ENCODE measurements at places on chromosomes 3 and 15.

- no peak for DNase-seq
These were observed 8.2 kb upstream of the NEDD4 start for GRCh38 chr15:56001471-56002078.

DNA sequence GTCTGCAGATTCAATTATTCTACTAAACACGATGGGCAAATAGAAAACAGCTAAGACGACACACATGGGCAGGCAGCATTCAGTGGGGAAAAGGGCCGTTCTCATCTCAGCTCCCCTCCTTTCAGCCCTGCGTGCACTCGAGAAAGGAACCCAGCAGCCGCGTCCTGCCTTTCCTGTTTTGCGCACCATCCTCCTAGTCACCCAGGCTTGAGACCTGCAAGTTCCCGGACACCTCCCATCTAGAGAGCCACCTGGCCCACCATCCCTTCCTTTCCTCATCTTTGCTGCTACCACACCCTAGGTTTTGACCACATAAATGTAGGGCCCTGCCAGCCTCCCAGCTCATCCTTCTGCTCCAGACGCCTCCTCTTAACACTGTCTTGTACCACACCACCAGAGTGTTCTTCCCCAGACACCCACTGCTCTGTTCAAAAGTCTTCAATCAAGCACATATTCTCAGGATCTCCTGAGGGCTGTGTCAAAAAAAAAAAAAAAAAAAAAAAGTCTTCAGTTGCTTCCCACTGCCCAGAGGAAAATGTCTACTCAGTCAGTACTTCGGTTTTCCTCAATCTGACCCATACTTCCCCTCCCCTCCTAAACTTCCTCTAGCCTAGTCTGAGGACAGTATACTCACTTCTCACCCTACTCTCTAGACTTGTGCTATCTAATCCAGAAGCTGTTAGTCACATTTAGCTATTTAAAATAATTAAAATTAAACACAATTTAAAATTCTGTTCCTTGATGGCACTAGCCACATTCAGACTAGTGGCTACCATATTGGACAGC is 182.0 kb downstream of the STT3B start:
- DNase-seq, result no peak

DNA sequence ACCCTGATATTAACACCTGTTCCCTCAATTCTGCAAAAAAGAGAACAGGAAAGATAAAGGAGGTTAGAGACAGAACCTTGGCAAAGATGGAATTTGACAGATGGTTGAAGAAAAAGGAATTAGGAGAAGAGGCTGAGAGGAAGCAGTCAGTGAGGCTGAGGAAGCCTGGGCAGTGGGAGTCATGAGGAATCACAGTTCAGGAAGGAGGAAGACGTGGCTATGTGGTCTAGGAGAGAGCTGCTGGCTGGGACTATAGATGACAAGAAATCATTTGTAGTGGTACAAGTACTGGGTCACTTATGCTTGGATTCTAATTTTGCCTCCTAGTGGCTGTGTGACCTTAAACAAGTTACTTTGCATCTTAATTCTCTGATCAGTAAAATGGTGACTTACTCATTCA is 49.0 kb downstream of the LARS2 start:
- DNase-seq, result no peak

DNA sequence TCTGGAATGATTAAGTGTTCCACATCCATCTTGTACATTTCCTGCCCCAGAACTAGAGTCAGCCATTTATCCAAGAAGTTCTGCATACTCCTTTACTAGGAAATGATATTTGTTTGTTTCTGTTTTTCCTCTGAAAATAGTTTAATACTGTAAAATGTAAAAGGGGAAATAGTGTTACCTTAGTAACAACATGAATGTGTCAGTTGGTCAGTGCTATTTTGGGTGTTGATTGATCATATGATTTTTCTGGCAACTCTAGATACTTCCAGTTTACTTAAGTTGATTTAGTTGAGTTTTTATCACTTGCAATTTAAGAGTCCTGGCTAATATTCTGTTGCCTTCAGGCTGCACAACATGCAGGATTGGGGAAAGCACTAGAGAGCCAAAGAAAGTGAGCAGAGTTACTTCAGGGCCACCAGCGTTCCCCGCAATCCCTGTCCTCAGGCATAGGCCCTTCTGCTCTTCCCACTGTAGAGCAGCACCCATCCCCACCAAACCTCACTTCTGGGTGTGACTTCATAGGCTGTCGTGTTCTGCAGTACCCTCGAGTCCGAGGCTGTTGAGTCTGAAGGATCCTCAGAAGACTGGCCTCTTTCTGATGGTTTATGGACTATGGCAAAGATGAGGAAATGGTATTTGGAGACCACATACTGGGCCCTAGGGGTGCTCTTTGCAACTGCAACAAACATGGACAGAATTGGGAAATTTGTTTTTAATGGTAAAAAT is 69.0 kb downstream of the CHD2 start:
- no peak for DNase-seq

- no peak for DNase-seq
These were observed 888.2 kb downstream of the CADM2 start for GRCh38 chr3:85846940-85847339.

- DNase-seq, result no peak
These were observed 42.7 kb downstream of the HHLA2 start for GRCh38 chr3:108338901-108339545.

DNA sequence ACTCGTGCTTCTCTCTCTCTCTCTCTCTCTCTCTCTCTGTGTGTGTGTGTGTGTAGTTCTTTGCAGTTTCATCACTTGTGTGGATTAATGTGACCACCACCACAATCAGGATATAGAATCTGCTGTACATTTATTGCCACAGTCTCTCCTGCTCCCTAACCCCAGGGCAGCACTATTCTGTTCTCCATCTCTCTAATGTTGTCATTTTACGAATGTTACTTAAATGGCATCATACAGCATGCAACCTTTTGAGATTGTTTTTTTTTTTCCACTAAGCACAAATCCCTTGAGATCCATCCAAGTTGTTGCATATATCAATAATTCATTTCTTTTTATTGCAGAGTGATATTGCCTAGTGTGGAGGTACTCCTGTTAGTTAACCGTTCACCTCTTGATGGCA is 26.9 kb downstream of the SLCO3A1 start:
- DNase-seq, result no peak

- no peak for DNase-seq
These were observed 261.6 kb downstream of the PDZRN3 start for GRCh38 chr3:73363093-73363492.

DNA sequence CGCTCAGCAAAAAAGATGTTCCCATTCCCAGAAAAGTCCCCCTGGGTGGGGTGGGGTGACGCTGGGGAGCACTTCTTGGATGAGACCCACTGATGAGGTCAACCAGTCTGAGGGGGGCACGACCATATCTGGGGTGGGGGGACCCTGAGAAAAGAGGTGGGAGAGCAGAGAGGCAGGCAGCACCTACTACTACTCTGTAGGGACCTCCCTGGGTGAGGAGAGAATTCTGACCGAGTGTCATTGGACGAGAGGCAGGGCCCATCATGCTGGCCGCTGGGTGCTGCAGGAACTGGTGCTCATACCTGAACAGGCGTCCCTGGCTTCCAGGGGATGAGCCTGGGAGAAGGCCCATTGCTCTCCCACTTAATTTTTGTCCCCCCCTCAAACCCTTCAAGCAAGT is 158.8 kb downstream of the KLF13 start:
- DNase-seq, result no peak

- DNase-seq, result peak; percentile 10
These were observed 107.6 kb upstream of the FGF7 start for GRCh38 chr15:49315391-49315823.

GRCh38 chr3:16929311-16929710 is 44.6 kb downstream of the PLCL2 start:
- no peak for DNase-seq

GRCh38 chr3:11818033-11818432 is 28.7 kb downstream of the TAMM41 start:
- no peak for DNase-seq

DNA sequence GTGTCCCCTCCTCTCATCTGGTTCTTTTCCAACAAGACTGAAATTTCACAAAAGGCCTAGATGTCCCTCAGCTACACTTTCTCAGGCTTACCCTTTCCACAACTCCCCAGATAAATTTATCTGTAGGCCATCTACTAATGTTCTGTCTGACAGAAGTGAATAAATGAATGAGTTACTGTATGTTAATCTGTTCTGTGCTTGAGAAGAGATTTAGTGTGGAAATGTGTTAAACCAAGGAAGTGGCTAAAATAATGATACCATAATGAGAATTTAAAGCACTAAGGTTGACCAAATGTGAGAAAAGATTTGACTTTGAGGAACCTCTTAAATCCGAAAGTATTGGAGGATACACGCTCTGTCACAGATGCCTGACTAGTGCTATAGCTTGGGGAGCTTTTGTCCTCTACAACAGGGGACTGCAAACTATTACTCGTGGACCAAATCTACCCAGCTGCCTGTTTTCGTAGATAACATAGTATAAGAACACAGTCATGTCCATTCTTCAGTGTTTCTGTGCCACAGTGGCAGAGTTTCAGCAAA is 74.8 kb upstream of the P2RY1 start:
- no peak for DNase-seq

- peak; percentile 21 for DNase-seq
These were observed 115.9 kb downstream of the DCLK3 start for GRCh38 chr3:36648241-36649034.

GRCh38 chr3:74346896-74347295 is 267.6 kb downstream of the CNTN3 start:
- no peak for DNase-seq

DNA sequence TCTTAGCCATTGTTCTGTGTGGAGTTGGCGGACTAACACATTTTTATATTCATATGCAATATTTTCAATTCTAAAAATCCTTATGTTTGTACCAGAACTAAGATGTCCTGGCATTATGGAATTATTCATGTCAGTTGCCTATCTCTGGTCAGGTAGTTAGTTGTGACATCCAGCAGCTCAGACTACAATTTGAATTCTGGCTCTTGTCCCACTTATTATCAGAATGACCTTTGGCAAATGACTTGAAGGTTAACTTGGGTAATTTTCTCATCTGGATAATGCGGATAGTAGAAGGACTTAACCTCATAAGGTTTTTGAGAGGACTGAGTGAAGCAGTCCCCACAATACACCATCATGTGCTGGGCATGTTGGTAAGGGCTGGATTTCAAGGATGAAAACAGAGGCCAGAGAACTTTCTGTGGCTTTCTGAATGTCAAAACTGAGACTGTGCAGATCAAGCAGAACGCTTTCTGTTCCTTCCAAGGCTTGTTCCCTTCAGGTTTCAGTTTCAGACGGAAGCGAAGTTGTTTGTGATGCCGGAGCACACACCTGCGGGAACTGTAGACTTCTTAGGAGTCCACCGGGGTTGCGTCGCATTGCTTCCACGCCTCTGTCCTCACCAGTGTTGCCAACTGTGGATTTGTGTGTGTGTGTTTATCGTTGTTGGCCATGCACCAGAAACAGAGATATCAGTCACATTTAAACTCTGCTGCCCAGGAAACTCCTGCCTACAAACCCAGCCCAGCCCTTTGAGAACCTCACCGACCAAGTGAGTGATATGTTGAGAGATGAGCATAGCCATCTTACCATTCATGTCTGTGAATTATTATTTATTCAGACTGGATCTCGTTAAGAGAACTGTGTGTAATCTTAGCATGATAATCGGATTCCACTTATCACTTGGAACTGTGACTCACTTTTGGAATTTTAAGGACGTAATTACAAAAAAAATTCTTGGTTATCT is 76.0 kb downstream of the PTPRG start:
- DNase-seq, result no peak

DNA sequence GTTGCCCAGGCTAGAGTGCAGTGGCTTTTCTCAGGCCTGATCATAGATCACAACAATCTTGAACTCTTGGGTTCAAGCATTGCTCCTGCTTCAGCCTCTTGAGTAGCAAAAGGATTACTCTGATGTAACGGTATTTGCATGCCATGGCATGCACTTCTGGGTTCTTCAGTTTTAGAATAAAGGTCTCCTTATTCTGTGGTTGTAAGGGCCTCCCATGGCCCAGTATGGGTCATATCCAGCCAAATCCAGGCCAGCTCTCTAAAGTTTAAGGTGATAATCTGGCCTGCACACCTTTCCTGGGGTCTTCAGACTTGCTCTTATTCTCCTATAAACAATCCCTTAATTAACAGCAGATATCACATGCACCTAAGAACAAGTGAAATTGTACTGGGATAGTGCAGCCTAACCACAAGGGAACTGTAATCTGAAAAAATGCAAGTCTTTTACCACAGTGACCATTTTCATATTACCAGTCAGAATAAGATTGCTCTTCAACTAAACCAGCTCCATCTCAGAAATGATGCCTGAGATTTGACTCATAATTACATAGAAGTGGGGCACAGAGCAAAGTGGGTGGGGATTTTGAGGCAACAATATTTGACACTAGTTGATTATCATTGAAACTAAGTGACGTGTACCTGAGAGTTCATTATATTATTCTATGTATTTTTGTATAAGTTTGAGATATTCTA is 25.4 kb downstream of the COMMD2 start:
- no peak for DNase-seq

DNA sequence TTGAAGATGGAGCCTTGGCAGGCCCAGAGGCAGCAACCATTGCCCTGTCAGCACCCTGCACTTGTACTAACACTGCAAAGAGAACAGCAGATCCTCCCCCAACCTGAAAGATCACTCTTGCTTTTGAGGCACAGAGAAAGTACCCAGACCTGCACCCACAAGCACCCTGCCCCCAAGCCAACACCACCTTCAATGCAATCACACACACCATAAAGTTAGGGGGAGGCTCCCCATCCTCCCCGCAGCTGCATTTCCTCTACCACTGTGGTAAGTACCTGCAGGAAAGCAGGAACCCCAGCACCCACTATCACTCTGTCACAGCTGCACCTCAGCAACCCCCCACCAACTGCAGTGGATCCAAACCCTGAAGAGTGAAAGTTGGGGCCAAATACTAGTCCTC is 12.0 kb downstream of the OR5K3 start:
- no peak for DNase-seq

GRCh38 chr3:52436500-52437149 is 8.3 kb downstream of the SEMA3G start:
- DNase-seq, result no peak

DNA sequence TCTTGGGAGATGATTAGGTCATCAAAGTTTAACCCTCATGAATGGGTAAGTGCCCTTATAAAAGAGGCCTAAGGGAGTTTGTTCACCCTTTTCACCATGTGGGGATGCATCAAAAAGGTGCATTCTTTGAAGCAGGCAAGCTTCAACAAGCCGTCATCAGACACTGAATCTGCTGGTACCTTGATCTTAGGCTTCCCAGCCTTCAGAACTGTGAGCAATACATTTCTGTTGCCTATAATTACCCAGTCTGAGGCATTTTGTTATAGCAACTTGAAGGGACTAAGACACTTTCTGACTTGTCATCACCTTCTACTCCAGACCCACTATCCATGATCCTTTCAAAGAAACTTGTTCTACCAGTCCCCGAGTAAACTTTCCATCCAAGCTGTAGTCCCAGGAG is 44.6 kb upstream of the LRRC58 start:
- DNase-seq, result no peak

All from smooth muscle cell of the brain vasculature (primary cell).